Urinary bladder (tissue), 4 donors: ENCODE measurements at places on chromosomes 7 and 10.

- no peak for DNase-seq
Observed at GRCh38 chr10:124691002-124691401, 53.2 kb downstream of the FAM53B start.

- DNase-seq = no peak
Observed at GRCh38 chr10:116606061-116606483, 14.7 kb upstream of the PNLIPRP2 start.

DNA sequence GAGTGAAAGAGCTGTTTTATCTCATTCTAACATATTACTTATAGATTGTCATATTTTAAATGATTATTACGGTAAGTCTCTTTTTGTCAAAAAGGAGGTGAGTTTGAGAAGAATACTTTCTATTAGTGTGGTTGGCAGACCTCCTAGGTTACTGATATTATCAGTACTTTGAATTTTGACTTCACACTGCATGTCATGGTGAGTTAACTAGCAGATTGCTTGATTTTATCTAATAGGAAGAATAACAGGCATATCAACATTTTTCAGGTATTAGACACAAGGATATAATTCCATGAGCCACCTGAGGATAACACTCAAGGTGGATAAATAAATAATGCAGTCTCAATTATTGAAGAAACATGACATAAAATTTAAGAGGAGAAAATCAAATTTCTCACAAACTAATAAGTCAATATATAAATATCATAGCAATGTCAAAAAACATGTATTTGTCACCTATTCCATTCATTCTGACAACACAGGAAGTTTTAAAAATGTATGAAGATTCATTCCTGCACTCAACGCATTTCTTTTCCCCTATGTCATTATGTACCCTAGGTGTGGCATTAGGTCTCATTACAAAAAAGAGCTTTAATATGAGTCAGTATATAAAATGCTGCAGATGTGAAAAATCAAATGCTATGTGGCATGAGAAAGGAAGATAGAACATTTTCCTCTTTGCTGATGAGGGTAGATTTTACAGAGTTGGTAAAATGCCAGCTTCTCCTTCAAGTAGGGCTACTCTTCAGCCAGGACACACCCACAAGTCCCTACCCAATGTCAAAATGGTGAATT is 1621.6 kb downstream of the REEP3 start:
- DNase-seq = no peak

DNA sequence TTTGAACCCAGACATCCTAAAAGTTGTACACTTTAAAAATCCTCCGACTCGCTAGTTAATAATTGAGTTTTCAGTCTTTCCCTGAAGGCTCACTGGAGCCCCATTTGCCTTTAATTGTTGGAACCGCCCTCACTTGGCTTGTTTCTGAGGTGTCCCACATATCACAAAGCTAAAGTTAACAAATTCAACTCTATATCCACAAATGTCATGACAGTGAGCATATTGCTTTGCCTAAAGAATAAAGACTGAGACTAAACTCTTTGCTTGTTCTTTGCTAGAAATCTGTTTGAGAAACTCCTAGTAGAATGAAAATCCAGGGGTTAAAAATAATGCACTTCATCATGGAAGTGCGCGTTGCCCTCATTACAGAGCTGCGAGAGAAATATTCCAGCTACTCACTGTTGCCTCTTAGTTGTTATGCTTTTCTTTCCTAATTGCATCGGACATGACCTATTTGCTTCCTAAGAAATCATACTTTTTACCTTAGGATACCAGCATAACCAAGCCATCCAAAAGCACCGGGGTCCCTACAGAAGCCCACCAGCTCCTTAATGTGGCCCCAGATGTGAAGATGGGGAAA is 752 bp downstream of the THSD7A start:
- DNase-seq = peak; percentile 39

- peak; percentile 41 for DNase-seq
Observed at GRCh38 chr7:68121655-68122054, 1125.0 kb downstream of the TYW1 start.

- no peak for DNase-seq
Observed at GRCh38 chr7:70463352-70463938, 668.5 kb upstream of the GALNT17 start.

DNA sequence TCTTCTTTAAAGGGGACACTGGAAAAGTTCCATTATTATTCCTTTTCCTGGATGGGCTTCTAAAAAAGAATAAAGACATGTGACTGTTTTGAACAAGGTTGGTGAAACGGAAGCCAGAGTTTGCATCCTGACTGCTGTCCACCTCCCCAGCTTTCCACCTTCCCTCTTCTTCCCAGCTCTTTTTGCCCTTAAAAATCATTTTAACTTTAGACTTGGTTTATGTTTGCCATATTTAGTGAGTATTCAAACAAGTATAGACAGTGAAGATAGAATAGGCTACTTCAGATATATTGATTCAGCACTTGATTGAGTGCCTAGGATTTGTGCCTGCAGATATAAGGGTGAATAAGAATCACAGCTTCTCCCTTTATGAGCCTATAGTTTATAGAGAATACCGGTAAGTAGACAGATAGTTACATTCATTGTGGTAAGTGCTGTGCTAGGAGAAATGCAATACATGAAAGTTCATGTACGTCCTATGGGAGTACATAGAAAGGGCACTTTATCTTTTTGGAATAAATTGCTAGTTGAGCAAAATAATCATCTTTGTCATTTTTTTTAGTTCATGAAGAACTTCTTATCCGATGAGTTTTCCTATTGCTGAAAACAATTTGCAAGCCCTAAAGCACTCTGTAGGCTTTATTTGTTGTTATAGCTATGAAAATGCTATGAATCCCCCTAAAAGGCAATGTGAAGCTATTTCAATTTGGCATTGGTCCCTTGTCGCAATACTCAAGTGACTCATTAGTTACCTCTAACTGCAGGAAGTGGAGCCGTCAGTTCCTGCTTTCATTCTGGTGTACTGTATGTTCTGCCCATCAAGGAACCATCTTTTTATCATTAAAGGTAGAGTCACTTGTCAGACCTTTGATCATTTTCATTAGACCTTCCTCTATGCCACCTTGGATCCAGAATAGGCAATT is 57.2 kb upstream of the STRIP2 start:
- DNase-seq = no peak

- DNase-seq = no peak
Observed at GRCh38 chr7:41879403-41879802, 176.5 kb upstream of the INHBA start.

DNA sequence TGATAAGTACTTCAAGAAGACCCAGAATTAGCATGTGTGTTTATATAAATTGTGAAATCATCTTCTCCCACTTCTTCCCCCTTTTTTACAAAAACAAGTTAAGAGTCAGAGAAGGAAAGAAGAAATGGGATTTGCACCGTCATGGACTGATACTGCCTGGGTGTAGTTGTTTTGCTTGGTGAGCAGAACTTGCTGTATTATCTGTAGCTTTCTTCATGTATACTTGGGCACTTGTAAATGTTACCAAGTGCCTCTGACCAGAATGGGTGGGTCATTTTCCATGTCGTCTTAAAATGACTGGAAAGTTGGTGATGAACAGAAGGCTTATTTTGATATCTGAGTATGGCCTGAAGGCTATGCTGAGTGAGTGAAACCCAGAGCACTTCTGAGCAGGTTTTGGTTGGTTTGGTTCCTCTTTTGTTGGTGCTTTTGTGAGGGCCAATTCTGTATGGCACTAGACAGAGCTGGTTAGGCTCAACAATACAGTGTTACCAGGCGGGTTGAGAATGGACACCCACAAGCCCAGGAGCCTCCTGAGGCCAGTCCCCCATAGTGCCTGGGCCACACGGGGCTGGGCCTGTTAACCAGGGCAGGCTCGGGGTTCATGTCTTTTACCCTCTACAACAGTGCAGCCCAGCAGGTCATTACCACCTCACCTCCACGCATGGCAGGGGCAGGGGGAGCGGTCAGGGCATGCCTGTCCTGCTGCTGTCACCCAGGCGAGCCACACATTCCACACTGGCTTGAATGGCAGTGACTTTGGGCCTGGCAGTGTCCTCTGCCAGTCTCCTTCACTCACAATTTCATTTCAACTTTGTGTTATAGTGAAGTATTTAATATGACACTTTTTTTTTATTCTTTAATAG is 115.1 kb downstream of the CCNY start:
- DNase-seq = no peak

GRCh38 chr10:63057509-63057908 is 75.6 kb upstream of the NRBF2 start:
- DNase-seq = no peak

DNA sequence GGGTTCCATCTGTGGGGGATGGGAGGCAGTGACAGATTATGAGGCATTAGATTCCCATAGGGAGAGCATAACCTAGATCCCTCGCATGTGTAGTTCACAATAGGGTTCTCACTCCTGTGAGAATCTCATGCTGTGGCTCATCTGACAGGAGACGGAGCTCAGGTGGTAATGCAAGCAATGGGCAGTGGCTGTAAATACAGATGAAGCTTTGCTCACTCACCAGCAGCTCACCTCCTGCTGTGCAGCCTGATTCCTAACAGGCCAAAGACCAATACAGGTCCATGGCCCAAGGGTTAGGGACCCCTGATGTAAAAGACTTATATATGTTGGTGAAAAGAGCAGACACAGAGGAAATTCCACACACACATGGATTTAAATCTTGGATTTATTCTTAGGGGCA is 370.2 kb downstream of the NRG3 start:
- DNase-seq = no peak

GRCh38 chr7:101699881-101700823 is 71.1 kb upstream of the MYL10 start:
- DNase-seq = no peak

- no peak for DNase-seq
Observed at GRCh38 chr10:6958254-6958653, 378.2 kb upstream of the PRKCQ start.

GRCh38 chr7:132536654-132537395 is 39.4 kb downstream of the PLXNA4 start:
- no peak for DNase-seq

DNA sequence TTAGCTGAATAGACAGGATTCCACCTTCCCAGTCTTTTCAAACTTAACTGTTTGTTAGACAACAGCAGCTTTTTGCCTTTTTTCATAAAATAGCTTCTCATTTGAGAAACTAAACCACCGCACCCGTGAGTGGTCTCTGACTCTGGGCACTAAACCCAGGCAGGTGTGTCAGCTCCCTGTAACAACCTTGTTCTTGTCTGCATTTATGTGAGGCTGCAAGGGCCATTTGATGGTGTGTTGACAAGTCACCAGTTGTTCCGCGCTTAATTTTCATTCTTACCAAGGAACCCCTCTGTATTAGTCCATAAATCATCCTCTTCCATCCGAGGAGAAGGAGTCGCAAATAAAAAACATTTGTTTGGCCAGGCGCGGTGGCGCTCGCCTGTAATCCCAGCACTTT is 1.5 kb downstream of the STOX1 start:
- DNase-seq = no peak

GRCh38 chr7:174716-175115 is 17.7 kb upstream of the FAM20C start:
- DNase-seq = no peak

- no peak for DNase-seq
Observed at GRCh38 chr10:103541616-103542015, 48.1 kb downstream of the NEURL1 start.

DNA sequence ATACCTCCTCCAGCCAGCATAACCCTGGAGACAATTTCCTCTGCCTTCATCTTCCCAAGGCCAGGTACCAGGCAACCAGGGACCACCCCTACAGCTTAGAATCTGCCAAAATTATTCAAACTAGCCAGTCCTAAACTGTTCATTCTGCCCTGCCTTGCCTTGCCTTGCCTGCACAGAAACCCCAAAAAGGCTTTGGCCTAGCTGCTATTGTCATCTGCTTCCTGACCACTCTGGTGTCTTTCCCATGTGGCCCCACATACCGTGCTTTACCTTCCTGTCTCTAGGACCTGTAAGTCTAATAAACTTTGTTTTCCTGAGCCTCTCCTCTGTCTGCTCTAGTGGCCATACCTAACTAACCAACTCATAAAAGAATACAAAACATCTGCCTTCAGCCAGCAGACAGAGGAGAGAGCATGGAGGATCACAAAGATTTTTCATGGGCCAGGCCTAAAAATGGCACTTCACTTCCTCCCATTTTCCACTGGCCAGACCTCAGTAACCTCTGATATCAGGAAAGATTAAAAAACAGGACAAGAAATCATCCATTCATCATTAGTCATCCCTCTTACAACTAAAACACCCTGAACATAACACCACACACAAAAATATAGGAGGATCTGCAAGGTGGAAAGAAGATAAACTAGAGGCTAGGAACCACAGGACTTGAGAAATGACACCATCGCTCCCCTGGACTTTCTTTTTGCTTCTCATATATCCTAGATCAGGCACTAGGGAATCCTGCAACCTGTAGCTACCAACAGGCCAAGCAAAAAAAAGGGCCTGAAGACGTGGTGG is 51.5 kb downstream of the IMMP2L start:
- DNase-seq = no peak

GRCh38 chr10:53314876-53315275 is 542.3 kb upstream of the MBL2 start:
- peak; percentile 63 for DNase-seq

- no peak for DNase-seq
Observed at GRCh38 chr7:102973096-102973802, 60.4 kb downstream of the LRRC17 start.

- DNase-seq = no peak
Observed at GRCh38 chr7:85673876-85674275, 487.0 kb upstream of the SEMA3D start.

GRCh38 chr10:29064680-29065079 is 224.2 kb upstream of the LYZL1 start:
- DNase-seq = no peak

DNA sequence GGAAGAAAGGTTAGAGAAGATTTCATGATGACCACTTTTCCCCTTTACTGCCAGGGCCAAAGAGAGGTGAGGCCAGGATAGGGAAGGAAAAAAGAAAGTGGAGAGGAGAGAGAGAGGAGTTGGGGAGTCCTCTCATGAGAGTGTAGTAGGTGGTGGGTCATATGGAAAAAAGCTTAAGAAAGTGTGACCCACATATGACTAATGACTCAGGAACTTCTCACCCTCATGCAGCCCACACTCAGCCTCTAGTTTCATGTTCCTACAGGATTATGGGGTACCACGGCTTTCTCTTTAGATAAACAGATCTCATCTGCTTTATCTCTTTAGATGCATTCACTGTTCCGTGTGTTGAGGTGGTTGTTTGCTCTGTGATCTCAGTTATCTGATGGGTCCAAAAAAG is 462.5 kb upstream of the IGFBP3 start:
- DNase-seq = no peak

GRCh38 chr10:52334595-52334994 is 20.5 kb downstream of the DKK1 start:
- no peak for DNase-seq

DNA sequence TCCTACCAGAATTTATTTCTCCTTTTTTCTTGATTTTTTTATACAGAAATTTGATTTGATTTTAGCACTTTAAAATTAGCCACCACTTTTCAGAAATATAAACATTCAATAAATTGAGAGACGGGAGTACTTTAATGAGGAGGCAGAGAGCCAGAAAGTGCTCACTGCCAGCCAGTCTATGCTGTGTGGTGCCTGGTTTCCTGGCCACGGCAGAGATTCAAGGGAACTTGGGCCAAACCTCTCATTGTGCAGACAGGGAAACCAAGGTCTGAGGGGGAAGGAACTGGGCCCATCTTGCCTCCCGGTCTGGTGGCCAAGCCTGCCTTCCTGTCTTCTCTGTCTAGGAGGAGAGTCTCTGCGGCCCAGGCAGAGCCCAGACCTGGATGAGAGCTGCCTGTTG is 25.9 kb downstream of the ADAMTS14 start:
- DNase-seq = no peak

GRCh38 chr10:71771821-71772617 is 1.3 kb downstream of the VSIR start:
- no peak for DNase-seq
